ENCODE measurements at places on chromosomes 2 and 18. TPM values are rescaled to one million over a fixed set of nuclear protein-coding genes. Genes with fewer than 3 reads are reported as not detected.
A peak's percentile ranks its signal among the peaks of the same experiment; 100 is the strongest.

- DNase-seq: no peak
These were observed 127.9 kb downstream of the PIEZO2 start for GRCh38 chr18:11021477-11021876.

GRCh38 chr2:104834431-104835153 lies 19.3 kb upstream of the POU3F3 start:
- no peak for DNase-seq

DNA sequence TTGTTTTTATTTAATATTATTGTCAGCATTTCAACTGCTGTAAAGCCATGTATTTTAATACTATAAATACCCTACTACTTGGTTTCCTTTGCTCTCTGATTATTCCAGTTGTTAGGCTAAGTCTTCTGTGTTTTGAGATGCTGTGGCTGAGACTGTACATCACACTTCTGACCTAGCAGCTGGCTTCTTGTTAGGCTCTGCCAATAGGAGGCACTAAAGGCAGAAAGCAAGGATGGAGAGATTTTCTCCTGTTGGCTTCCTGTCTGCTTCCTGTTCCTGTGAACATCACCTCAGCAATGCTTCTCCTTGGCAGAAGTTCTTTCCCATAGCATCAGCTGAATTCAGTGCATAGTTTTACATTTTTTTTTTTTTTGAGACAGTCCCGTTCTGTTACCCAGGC lies 68.3 kb upstream of the YPEL5 start:
- DNase-seq: peak; percentile 5

DNA sequence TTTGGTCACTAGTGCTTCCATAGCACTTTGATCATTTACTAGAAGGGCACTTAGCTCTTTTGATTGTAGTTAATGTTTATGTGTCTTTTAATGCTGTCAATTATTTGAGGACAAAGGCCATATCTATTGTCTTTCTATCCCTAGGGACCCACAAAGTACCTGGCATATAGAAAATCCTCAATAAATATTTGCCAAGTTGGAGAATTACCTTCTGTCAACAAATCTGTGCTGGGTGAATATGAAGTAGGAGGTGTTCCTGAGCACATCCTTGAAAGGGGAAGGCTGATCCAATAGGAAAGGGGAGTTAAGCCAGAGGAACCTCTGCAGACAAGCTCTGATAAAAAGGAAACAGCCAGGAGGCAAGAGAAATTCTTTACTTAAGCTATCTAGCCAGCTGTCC lies 8.2 kb downstream of the DPP4 start:
- DNase-seq: no peak

DNA sequence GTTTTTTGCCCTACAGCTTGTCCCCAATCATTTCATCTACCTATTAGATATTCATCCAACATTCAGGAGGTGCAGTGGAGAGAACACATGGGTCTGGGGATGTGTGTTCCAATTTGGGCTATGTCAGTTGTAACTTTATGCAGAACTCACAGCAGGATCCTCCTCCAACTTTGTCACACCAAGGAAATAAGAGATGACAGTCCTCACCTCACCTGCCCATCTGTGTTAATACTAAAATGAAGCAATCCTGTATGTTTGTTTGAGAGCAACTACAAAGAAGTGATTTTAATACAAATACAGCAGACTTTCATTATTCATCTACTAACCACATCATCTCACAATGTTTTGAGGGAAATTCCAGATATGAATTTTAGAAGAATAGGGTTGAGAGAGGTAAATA lies 126.7 kb downstream of the ARHGAP15 start:
- DNase-seq: no peak

DNA sequence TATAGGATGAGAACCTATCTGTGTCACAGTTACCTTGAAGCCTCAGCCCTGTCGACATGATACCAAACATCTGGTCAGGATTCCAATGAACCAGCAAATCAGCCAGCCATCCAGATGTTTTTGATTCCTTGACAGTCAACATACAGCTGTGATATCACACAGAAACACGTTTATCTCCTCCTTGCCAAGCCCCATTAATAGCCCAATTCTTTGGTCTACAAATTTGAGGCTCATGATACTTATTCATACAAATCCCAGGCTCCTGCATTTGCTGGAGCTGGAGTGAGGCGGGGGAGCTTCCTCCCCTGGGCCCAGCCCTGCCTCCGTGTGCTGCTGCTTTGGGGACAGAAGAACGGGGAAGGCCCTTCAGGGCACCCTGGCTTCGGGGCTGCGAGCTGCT lies 611.6 kb upstream of the SALL3 start:
- DNase-seq: no peak

- DNase-seq: no peak
These were observed 33.0 kb upstream of the GYPC start for GRCh38 chr2:126623000-126623399.

DNA sequence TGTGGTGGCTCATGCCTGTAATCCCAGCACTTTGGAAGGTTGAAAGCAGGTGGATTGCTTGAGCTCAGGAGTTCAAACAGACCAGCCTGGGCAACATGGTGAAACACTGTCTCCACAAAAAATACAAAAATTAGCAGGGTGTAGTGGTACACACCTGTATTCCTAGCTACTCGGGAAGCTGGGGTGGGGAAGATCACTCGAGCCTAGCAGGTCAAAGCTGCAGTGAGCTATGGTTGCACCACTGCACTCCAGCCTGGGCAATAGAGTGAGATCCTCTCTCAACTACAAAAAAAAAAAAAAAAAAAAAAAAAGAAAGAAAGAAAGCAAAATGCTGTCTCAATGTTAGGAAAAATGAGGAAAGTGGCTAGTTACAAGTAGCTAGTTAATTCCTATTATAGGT lies 56.8 kb downstream of the TRIP12 start:
- no peak for DNase-seq

- peak; percentile 22 for DNase-seq
These were observed 52.1 kb downstream of the EEF1B2 start for GRCh38 chr2:206211657-206212255.

DNA sequence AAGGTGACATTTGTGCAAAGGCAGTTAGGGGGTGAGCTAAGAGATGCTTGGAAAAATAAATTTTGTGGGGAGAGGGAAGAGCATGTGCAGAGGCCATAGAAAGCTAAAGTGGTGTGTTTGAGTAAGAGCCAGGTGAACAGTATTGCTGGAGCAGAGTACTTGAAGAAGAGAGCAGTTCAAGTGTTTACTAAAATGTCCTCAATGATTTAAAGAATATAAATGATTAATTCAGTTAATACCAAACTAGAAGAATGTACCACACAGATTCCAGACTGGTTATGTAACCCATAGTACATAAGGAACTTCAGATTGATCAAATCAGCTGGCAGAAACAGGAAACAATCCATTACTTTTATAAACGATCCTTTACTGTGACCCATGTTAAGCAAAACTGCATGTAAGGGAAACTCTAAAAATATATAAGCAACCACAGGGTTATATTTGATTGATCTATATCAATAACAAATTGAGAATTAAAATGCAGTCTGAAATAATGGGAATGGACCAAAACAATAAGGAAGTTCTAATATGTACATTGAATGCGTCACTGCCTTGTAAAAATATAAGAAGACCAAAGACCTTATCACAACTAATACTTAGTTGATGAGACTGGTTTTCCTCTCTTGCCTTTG lies 76.9 kb downstream of the LDAH start:
- DNase-seq: no peak

- peak; percentile 36 for DNase-seq
These were observed 25.4 kb upstream of the DTNB start for GRCh38 chr2:25698752-25699151.

DNA sequence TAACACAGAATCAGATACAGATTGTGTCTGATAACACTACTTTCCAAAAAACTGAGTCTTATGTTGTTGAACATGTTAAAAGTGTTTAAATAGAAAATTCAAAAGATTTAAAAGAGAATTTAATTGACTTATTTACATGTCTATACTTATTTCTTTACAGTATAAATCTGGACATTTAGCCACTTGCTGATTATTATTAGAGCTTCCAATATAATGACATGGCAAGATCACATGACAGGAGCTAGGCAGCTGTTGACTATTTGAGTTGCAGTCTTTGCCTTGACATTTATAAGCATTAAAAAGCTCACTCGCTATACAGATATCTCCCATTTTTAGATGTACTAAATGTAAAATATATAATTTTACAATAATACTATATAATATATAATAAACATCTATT lies 6.4 kb upstream of the TMEFF2 start:
- DNase-seq: no peak

LINC00305 gene
- not detected for total RNA-seq

ST6GAL2 gene
- total RNA-seq: not detected

GCG gene
- total RNA-seq: not detected

SUPT7L gene
- 16.7 TPM for total RNA-seq

DSC3 gene
- total RNA-seq: under 0.01 TPM

PJVK gene
- 0.72 TPM for total RNA-seq

SP9 gene
- total RNA-seq: not detected

All from IMR-90 (cell line).